ENCODE measurements at places on chromosomes 5 and 9.

DNA sequence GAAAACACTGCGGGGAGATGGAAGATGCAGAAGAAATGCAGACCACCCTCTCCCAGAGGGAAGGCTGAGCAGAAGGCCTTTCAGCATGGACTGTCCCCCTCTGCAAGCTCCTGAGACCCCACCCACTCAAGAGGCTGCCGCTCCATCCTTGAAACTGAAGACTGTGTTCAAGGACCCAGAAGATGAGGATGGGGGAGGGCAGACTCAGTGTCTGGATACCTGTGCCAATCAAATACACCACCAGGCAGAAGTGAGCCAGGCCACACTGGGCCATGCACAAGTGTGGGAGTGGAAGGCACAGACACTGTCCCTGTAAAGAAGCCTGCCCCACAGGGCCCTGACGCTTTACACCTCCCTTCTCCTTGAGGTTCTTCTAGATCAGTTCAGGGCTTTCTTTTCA lies 40.0 kb upstream of the IPPK start:
- DNase-seq = no peak

DNA sequence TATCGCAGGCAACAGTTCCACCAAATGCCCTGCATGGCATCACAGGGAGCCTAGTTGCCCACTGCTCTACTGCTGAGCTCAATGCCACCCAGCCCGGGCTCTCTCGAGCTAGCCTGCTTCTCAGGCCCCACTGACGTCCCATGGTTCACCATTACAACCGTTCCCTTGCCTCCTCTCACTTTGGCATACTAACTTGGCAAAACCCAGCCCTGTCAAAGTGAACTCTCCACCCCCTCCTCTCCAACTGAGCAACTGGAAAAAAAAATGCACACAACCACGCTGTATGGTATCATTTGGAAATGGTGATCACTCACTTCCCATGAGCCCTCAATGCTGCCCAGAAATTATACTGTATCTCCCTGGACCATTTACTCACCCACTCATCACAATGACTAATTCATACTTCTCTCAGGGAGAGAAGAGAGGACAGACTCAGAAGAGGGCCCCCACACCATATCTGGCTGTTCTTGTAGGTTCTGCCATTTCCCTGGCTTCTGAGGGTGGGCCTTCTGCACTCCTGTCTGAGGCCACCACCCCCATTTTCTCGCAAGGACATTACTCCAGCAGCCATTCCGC lies 51.4 kb upstream of the RARS1 start:
- DNase-seq = peak; percentile 19

GRCh38 chr5:94024620-94025019 lies 283.2 kb upstream of the POU5F2 start:
- DNase-seq = peak; percentile 43

- no peak for DNase-seq
Observed at GRCh38 chr5:127642949-127643348, 5.9 kb upstream of the CTXN3 start.

DNA sequence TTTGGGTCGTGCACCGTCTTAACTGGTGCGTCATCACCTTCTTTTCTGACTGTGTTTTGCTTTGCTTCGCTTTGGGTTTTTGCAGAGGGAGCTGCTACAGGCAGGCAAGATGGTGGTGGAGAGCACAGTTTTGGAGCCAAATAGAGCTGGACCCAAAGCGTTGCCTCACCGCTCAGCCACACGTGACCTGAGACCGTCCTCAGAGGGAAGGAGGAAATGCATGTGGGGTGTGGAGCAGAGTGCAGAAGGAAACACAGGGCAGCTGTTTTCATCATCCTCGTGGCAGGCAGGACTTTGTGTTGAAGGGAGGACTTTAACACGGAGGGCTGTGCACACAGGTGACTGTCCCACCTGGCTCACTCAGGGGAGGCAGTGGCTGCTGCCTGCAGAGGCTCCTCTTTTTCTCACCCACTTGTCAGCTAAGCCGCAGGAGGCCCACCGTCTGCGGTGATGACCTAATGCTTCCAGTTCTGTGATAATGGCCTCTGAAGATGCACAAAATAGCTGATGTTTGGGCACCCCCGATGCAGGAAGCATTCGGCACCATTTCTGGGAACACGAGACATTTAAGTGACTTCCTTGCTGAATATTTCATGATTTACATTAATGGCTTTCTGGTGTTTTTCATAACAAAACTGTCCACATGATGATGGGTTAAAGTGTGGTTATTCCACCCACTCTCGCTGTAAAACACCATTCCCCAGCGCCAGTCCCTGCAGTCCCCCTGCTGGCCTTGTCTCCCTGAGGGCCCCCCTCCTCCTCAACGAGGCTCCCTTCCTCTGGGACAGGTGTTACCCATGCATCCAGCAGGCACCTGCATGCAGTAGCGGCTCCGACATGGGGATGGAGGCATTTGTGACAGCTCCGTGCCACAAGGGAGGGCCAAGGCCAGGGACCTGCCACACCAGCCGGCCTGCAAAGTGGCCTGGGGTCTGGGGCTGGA lies 12.4 kb upstream of the UBAC1 start:
- DNase-seq = no peak

DNA sequence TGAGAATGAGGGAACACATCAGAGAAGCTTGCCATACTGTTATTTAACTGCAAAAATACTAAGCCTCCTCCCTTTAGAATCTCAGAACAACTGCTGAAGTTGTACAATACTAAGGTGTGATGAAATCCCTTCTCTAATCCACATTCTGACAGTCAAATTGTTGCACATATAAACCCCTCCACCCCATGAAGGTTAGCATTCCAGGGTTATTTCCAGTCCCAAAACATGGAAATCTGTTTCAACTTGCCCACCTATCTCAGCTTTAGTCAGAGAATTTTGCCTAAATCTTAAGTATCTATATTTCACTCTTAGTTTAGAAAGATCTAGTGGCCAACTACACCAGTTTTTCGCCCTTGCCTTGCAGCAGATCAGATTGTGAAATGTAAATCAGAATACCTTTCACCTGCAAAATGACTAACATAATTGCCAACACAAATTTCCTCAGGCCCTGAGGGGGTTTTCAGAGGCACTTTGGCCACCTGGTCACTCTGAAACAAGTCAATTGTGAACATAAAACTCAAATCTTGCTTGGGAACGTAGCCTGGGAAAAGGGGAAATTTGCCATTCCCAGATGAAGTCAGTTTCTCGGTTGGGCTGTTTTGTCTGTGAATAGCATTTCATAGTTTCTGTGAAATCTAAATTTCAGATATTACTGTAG lies 93.9 kb downstream of the EFNA5 start:
- no peak for DNase-seq

GRCh38 chr9:70409800-70410199 lies 4.7 kb downstream of the KLF9 start:
- no peak for DNase-seq

- peak; percentile 75 for DNase-seq
Observed at GRCh38 chr5:55407059-55407684, 99.4 kb downstream of the MTREX start.

- DNase-seq = no peak
Observed at GRCh38 chr5:5409151-5409810, 13.2 kb upstream of the ICE1 start.

- DNase-seq = no peak
Observed at GRCh38 chr5:1304033-1304432, 9.2 kb upstream of the TERT start.

- DNase-seq = no peak
Observed at GRCh38 chr9:117714282-117714681, 10.1 kb downstream of the TLR4 start.

- DNase-seq = no peak
Observed at GRCh38 chr9:95458666-95459065, 58.1 kb downstream of the PTCH1 start.

GRCh38 chr9:122418016-122418415 lies 47.2 kb downstream of the PTGS1 start:
- DNase-seq = no peak

GRCh38 chr9:101028346-101029314 lies at the start of gene PLPPR1:
Gene PLPPR1, plus strand, starts transcription at chr9:101028727.
- peak; percentile 87 for DNase-seq

All from Ammon's horn (tissue), 1 donor.